ENCODE measurements at places on chromosomes 2 and 18.

DNA sequence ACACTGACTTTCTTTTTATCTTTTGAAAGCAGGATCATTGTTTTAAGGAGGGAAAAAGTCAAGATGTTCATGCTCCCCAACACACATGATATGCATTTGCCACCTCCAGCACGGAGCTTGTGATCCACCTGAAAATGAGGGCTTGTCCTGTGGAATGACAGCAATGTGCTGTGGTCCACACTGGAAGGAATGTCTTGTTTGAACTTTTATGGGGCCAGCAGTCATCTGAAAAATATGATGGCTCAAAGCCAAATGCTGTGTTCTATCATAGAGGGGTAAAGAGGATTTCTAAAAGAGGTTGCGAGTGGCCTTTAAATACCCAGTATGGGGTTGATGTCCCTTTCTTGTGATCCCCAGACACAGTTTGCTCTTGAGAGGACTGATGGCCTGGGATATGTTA, 226.5 kb upstream of the SPRED2 start:
- no peak for DNase-seq

DNA sequence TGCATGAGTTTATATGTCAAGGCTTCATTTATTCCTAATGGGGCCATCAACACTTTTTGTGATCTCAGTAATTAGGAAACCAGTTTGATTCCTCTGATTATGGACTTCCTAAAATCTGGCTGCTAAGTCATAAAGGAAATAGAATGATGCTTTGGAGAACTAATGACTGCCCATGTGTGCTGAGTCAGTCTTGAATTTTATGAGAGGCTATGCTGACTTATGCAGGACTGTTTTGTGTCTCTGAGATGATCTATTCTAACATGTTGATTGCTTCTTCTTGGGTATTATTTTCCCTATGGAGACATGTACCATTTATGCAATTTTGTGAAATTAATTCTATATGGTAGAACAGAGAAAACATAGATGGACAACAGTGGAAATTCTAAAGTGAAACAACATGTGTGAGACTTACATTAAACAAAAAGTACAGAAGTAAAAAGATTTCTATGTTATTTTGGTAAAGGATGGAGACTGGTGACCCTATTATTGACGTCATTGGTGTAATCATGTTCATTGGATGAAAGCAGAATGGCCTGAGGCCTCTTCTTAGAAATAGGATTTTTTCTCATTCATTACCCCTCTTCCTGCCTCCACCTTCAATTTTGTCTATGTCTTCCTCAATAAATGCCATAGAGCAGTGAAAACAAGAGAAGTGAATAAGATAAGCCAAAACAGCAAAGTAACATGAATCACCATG, 1658.2 kb upstream of the PIK3C3 start:
- DNase-seq = no peak

DNA sequence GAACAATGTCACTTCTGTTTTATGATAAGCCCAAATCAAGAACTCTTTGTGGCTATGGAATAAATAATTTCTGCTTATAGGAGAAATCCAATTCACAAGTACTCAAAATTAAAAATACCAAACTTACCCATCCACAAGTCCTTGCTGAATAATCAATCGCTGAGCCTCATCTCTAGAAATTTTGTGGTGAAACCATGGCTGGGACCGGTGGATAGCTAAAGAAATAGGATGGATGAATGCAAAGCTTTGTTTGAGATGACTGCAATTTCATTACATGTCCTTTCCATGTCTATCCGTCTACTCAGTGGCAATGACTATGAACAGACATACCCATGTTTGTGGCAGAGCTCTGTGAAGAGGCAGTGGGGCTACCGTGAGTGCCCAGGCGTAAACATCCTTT, 124.4 kb downstream of the GRB14 start:
- DNase-seq = no peak

DNA sequence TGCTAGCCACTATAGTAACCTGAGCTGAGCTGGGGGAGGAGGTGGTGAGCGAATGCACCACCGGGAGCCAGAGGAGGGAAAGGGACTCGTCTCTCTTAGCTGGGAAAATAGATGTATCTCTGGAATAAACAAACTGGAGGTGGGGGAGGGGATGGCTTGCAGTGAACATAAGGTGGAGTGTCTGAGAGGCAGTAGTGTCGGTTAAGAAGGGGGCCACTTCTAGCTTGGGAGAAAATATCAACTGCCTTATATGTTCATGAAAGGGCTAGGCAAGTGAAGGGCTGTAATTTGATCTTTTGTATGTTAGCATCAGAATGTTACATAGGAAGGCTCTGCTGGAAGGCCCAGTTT, 2.2 kb downstream of the SETBP1 start:
- no peak for DNase-seq

DNA sequence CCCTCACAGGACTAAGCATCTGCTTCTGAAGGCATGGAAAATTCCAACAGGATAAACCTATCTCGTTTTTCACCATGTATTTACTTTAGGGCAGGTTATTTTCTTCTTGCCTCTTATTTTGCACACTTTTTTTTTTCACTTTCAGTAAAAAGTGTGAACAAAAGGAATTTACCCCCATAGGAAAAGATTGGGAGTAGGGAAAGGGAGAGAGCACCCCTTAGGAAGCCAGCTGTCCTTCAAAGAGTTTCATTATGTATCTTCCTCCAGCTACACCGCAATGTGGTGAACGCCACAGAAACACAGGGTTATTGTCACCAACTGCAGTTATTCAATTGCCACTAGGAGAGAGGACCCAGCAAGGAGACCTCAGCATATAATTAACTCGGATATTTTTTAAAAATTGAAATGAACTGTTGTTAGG, 286.2 kb upstream of the VRK2 start:
- no peak for DNase-seq

DNA sequence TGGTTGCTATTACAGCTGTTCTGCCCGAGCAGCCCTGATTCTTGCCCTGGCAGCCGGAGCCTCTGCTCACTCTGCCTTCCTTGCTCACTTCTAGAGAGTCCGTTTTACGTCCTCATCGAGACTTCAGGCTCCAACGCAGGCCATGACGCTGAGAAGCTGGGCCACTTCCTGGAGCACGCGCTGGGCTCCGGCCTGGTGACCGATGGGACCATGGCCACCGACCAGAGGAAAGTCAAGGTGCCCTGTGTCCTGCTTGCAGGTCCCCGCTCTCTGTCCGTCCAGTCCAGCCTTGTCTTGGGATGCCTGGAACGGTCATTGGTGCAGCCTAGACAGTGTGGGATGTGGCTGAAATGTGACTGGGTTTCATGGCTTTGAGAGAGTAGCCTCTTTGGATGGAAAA, 16.7 kb downstream of the D2HGDH start:
- no peak for DNase-seq

- DNase-seq = no peak
Measured at GRCh38 chr2:64222351-64222750, 78.1 kb upstream of the PELI1 start.

All from left colon (tissue), 2 donors.